PC-3 (cell line): ENCODE measurements at places on chromosomes 4 and X. TPM values are rescaled to one million over a fixed set of nuclear protein-coding genes. Genes with fewer than 3 reads are reported as not detected.

Gene MAGEC1
- total RNA-seq, result not detected in 2 replicates

Gene FGF5
- total RNA-seq, result 0.75 and 2.6 TPM in 2 replicates

Gene IL2RG
- total RNA-seq, result not detected in 2 replicates

Gene ARHGEF9
- 8.3 TPM in 2 replicates for total RNA-seq

Gene CABS1
- total RNA-seq, result not detected in 2 replicates

Gene CHRNA9
- total RNA-seq, result not detected in 2 replicates

Gene RGS12
- 10.3 and 13.8 TPM in 2 replicates for total RNA-seq

DNA sequence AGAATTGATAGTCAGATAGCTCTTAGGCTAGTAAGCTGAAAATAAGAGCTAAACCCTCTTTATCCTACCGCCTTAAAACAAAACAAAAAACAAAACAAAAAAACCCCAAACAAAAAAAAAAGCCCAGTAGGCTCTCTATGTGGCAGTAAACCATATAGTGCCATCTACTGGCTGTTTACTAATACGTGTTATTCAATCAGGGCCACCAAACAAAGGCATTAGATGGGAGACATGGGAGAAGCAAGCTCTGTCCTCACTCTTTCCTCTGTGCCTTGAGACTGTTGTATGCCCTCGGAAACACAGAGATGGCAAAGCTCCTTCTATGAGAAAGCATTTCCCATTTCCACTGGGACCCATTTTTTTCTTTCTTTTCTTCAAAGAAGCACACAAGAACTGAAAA, 148.8 kb upstream of the MID1 start:
- DNase-seq, result peak; percentile 61

- DNase-seq, result peak; percentile 64
Observed at GRCh38 chrX:1323315-1323714, 13.3 kb upstream of the IL3RA start.

- DNase-seq, result no peak
Observed at GRCh38 chrX:44957848-44958247, 84.9 kb downstream of the KDM6A start.

- no peak for DNase-seq
Observed at GRCh38 chrX:128653524-128654060, 601.4 kb upstream of the ACTRT1 start.

DNA sequence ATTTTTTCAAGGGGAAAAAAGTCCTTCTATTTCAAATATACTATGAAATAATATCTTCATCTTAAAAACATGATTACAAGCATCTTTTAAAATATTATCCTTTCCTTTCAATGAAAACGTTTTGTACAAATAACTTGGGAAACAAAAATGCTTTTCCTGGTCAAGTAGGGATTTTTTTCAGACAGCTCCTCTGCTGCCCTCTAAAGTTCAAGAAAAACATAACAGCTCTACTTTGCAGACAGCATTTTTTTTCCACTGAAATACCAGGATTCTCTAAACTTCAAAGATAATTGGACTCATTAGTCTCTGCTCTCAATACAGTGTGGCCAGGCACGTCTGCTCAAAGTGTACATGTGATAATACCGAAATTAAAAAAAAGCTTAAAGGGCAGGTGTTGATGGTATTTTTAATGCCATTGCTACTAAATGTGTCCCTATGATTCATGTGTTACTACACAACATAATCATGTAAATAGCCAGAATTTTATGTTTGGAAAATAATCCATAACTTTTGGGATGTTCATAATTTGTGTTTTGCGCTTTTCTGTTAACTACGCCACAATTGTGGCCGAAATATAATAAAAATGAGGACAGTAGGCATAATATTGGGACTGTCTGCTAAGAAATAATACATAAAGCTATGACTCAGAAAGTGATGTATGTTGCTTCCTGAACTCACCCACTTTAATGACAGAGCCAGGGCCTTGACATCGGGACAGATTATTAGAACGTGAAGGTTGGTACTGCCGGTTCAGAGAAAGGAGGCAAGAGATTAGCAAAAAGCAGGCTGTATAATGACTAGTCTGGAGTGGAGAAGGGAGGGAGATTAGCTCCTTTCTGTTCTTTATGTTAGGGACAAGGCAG, 478.9 kb downstream of the KCNIP4 start:
- peak; percentile 15 for DNase-seq

- no peak for DNase-seq
Observed at GRCh38 chr4:91488946-91489345, 814.8 kb upstream of the GRID2 start.
